Lung (tissue), 17 donors: ENCODE measurements at places on chromosomes 4 and X. TPM values are rescaled to one million over a fixed set of nuclear protein-coding genes. Genes with fewer than 3 reads are reported as not detected.
A peak's percentile ranks its signal among the peaks of the same experiment; 100 is the strongest.

DNA sequence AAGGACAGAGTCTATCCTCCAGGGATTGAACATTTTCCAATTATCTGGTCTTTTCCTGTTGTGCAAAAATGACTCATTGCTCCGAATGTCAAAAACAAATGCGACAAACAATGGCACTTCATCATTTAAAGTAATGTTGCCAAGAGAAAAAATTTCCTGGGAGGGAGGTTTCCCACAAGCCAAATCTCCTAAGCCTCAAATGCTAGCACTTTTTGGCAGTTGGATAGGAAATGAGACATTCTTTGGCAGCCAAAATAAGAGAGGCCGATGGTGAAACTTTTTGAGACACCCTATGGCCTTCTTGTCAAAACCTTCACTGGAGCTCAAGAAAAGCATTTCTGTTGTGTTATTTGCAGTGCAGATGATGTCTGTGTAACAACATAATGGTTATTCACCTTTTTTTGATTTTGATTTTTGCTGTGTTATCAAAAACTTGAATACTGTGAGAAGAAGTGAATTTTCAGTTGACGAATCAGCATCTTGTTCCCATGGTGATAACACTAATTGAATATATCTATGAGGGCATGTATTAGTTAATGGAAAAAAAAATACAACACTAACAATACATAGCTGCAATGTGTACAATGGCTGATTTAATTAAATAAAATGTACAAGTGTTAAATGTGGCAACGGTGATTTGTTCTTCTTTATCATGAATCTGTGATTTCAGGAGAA lies 333.8 kb downstream of the ANK2 start:
- DNase-seq: peak; percentile 95

- DNase-seq: no peak
Observed at GRCh38 chr4:124943145-124943889, 230.8 kb upstream of the ANKRD50 start.

DNA sequence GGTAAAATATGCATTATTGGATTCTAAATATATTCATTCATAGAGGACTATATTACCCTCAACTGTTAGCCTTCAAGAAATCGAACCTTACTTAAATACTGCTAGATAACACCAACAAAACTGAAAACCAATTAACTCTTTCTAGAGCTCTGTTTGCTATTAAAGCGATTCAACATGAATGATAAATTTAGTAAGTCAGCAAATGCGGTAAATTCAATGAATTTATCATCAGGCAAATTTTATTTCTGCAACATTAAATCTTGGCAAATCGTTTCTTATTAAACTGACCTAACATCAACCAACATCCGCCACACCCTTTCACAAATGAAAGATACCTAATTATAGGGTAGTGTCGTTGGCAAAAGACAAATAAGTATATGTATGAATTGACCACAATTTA lies 26.4 kb upstream of the HELT start:
- DNase-seq: no peak

KCNE5 gene
- 0.54 TPM for total RNA-seq

DNA sequence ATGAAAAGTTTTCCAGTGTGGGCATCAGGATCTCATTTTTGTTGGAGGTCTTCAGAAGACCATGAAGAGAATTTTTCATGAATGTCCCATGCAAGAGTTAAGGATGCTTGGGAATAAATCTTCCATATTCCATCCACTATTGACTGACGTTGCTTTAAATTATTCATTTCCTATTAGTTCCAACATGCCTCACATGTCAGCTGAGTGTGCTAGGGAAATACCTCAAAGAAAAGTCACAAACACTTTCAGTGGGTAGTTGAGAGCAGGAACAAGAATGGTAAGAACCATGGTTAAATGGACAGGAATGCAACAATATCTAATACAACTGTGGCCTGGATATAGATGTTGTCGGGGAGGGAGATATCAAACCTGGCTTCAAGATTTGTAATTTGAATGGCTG lies 610.1 kb downstream of the TECRL start:
- no peak for DNase-seq
